CD4-positive, alpha-beta T cell treated with Interleukin-12 subunit alpha and Interleukin-12 subunit beta, for 1 hour (primary cell): ENCODE measurements at places on chromosomes 16 and 17.

- no peak for DNase-seq
Measured at GRCh38 chr17:19672009-19672750, 23.6 kb downstream of the ALDH3A2 start.

GRCh38 chr17:37762666-37763065, 17.8 kb upstream of the HNF1B start:
- no peak for DNase-seq

- no peak for DNase-seq
Measured at GRCh38 chr16:671353-672131, 3.6 kb downstream of the RHOT2 start.

DNA sequence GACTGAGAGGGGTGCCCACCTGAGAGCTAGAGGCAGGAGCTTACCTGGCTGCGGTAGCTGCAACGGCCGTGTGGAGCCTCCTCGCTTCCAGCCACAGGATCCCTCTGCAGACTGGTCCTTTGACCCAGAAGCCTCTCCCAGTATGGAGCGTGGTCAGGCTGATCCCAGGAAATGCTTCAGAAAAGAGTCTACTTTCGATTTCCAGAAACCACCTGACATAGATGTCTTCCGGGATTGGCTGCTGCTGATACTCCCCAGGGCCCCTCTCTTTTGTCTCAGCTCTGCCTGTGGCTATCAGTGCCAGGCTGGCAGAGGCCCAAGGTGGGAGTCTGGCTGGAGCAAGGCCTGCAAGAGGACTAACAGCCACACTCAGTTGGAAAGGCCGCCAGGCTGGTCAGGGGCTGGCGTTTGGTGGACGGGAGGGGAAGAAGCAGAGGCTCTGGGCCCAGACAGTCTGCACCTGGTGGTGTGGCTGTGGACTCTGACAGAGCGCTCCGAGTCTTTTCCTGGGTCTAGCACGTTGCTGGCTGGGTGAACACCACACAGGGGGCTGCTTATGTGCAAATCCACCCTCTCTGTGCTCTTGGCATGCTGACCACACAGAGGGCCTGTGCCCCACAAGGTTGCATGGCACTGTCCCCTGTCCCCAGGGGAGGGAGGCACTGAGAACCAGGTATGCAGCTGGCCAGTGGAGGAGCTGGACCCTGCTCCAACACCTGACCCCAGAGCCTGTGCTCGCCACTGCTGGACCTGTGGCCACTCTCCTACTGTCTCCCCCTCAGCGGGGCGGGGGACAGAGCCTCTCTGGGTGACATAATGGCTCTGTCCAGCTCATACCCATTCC, at the start of gene LGALS3BP:
Gene LGALS3BP, minus strand, starts transcription at position 144 of the 844 bp plus-strand sequence. CDS start 2,732 bp downstream, outside the sequence.
- DNase-seq = peak; percentile 21

GRCh38 chr17:42578282-42578869, 847 bp upstream of the PSMC3IP start:
- DNase-seq = peak; percentile 73

DNA sequence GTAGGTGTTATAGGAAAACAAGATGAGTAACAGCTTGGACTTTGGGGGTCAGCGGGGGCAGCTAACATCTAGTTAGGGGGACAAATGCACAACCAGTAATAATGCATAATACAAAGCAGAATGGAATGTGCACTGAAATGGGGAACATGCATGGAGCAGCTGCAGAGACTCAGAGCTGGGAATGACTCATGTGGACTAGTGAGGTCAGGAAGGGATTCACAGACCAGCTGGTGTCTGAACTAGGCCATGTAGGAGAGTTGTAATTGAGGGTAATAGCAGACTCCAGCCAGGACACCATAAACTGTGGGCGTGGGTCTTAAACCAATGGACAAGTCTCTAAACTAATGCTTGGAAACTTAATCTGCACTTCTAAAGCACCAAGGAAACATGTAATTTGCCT, 176.8 kb upstream of the ASIC2 start:
- DNase-seq = no peak

GRCh38 chr17:81368161-81369022, 26.9 kb upstream of the BAHCC1 start:
- no peak for DNase-seq

- no peak for DNase-seq
Measured at GRCh38 chr17:55281649-55282378, 17.1 kb downstream of the HLF start.

GRCh38 chr17:60095830-60096229, 17.1 kb upstream of the HEATR6 start:
- no peak for DNase-seq

DNA sequence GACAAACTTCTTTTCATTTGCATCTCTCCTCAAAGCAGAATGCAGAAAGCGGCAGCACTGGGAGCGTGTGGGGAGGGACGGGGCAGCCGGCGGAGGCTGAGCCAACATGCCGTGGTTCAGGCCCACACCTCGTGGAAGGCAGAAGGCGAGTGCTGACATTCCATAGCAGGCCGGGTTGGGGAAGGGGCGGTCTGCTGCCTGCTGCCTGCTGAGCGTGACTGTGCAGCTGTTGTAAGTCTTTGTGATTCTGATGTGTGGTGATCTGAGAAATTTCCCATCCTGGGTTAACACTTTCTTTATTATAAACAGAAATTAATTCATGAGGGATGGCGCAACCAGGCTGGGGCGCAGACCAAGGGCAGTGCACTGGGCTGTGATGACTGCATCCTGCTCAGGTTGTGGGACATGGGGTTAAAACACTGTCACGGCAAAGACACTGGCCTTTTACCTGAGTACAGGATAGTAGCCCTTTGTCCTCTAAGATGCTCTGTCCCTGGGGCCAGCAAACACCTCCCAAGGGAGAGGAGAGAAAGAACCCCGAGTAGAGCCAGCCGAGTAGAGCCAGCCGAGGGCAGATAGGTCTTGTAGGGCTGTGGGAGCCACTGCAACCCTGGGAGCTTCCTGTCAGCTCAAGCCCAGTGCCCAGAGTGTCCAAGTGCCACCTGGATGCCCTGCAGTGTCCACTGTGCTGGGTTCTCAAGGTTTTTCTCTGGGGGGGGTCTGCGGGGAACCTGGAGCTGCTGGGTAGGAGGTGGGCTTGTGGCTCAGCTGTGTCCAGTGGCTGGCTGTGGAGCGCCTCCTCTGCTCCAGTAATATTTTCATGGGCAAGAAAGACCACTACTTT, 8.8 kb upstream of the DNASE1 start:
- no peak for DNase-seq

- no peak for DNase-seq
Measured at GRCh38 chr17:71505981-71506380, 614.8 kb upstream of the SOX9 start.

DNA sequence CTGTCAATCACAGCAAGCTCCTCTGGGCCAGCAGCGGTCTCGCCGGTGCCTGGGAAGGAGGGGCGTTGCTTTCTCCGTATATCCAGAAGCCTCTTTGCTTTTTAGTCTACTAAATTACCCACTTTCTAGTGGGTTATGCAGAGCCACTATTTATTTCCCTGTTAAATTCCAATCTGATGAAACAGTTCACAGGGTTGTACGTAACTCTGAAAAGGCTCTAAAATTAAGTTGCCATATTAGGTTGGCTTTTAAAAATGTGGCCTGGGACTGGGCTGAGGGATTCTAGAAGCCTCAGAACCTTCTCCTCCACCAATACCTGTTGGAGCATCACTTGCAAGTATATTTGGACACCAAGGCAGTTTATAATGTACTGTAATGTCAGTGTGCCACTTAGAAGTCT, 27.2 kb downstream of the MARCHF10 start:
- no peak for DNase-seq

- no peak for DNase-seq
Measured at GRCh38 chr16:5188989-5189352, 91.4 kb upstream of the EEF2KMT start.

DNA sequence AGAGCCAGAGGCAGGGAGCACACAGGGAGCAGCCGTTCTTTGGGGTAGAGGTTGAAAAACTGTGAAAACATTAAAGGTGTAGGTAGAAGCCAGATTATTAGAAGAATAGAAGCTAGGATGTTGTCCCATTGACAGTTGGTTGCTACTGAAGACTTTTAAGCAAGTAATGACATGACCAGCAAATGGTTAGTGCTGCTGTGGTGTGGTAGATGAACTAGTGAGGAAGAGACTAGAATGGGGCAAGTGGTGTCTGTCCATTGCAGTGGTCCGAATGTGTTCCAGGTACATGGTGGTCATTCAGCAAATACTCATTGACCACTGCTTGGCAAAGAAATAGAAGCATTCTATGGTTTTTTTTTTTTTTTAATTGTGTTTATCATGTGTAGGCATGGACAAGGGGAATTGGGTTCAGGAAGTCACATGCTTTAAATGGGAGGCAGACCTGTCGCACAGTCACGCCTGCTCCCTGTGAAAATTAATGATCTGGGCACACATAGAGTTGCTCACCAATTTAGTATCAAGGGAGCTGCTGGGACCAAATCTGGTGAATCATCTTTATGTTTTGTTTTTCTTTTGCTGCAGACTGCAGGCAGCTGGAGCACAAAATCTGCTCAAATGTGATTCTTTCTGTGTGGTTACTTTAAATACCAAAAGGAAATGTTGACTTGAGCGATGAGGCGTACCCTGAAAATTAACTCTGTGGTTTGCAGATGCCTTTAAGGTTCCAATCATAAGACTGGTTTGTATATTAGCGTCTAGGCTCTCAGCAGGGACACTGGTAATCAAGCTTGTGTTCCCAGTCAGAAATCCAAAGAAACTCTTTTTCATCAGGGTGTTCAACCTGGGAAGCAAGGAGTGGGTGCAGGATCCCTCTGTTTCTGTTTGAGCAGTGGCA, 30.7 kb downstream of the YPEL2 start:
- peak; percentile 42 for DNase-seq

- DNase-seq = no peak
Measured at GRCh38 chr16:66420396-66420795, 6.7 kb upstream of the BEAN1 start.

GRCh38 chr16:70410734-70411133, 28.2 kb downstream of the ST3GAL2 start:
- DNase-seq = no peak

GRCh38 chr17:2723997-2724783, 12.6 kb upstream of the CLUH start:
- no peak for DNase-seq

DNA sequence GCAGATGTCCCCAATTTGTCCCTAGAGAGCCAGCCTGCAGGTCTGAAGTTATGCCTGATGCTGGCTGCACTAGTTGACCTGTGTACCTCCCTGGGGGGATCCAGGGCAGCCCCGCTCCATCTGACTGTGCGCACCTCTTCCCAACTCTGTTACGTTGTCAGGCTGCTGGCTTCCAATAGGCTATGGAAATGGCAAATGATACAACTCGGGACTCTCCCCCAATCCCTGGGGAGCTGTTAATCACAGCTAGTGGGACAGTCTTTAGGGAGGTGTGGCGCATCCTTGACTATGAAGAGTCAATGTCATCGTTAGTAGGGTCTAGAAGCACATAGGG, 30.1 kb downstream of the GPRC5B start:
- no peak for DNase-seq

DNA sequence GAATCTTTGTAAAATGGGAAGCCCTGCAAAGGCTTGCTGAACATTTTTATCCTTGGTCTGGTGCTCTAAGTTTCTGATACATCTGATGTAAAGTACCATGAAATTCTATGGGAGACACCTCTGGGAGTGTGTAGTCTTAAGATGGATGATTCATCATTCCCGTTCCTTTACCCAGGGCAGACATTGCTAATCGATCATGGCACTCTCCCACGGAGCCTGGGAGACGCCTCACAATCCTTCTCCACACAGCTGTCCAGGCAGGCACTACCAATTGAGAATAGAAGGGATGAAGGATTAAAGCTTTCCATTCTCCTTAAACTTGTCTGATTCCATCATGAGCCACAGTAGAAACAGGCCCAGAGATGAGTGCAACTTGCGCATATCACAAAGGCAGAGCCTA, 144.8 kb downstream of the GSG1L start:
- DNase-seq = no peak

DNA sequence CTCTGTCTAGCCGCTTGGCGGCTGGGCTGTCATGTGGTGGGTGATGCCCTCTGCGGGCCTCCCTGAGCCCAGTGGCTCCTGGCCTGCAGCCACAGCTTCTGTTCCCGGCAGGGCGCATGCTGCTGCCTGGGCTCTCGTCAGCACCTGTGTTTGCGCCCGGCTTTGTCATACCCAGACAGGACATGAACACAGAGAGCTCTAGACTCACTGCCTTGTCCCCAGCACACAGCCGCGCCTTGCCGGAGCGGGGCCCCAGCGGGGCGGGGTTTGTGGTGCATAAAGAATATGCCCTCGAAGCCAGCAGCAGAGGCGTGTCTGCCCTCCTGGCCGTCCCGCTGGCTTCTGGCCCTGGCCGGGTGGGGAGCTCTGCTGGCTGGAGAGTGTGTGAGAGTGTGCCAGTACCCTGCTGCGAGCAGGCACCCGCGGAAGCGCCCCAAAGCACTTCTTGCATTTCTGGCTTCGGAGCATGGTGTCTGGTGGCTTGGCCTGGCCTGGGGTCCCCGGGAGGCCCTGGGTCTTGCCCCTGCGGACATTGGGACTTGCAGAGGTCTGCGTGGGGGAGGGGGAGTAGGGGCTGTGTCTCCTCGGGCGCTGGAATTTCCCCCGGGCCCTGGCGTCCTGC, 14.4 kb downstream of the ASPSCR1 start:
- DNase-seq = no peak

DNA sequence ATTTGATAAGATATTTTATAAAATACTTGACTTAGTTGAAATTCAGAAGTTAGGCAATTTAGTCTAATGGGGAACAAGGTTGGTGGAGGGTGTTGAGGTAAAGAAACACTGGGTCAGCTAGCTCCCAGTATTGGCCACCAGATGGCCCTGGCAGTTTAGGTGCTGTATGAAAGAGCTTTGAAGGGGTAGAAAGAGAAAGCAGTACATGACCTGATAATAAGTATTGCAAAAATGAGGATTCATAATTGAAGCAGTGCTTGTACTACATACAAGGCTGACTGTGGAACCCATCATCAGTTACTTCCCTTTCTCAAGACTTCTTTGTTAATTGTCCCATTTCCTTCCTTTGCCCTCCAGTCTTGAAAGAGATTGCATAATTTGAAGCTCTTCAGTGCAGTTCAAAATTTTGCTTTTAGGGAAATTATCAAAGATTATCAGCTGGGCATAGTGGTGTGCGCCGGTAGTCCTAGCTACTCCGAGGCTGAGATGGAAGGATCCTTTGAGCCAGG, 29.4 kb downstream of the TANC2 start:
- peak; percentile 7 for DNase-seq

DNA sequence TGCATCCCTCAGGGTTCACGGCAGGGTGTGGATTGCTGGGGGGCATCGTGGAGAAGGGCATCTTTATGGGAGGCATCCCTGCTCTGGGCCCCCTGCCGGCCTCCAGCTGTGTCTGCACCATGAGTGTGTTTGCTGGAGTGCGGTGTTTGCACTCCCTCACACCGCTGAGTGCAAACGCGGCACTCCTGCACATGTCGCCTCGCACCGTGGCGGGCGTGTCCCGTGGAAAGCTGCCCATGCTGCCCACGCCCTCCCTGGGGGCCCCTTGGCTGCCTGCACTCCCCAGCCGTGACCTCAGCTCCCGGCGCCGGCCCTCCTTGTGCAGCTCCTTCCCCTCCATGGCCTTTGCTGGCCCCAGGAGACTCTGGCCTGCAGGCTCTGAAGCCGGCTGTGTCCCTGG, 74.6 kb upstream of the ZNF750 start:
- DNase-seq = no peak

- DNase-seq = no peak
Measured at GRCh38 chr16:9054460-9054859, 37.0 kb upstream of the HAPSTR1 start.

GRCh38 chr16:69720822-69721430, 5.4 kb downstream of the NQO1 start:
- no peak for DNase-seq

GRCh38 chr17:76411247-76411646, 26.8 kb downstream of the SPHK1 start:
- no peak for DNase-seq

GRCh38 chr16:57899771-57900661, 70.9 kb downstream of the CNGB1 start:
- DNase-seq = peak; percentile 80

GRCh38 chr17:80781211-80781610, 210.4 kb upstream of the CHMP6 start:
- DNase-seq = no peak
